ENCODE measurements at places on chromosomes 1 and 21.

GRCh38 chr1:223492044-223492443 lies 98.8 kb downstream of the CCDC185 start:
- no peak for DNase-seq

- peak; percentile 8 for DNase-seq
Measured at GRCh38 chr1:220775240-220775853, 11.4 kb upstream of the MTARC1 start.

DNA sequence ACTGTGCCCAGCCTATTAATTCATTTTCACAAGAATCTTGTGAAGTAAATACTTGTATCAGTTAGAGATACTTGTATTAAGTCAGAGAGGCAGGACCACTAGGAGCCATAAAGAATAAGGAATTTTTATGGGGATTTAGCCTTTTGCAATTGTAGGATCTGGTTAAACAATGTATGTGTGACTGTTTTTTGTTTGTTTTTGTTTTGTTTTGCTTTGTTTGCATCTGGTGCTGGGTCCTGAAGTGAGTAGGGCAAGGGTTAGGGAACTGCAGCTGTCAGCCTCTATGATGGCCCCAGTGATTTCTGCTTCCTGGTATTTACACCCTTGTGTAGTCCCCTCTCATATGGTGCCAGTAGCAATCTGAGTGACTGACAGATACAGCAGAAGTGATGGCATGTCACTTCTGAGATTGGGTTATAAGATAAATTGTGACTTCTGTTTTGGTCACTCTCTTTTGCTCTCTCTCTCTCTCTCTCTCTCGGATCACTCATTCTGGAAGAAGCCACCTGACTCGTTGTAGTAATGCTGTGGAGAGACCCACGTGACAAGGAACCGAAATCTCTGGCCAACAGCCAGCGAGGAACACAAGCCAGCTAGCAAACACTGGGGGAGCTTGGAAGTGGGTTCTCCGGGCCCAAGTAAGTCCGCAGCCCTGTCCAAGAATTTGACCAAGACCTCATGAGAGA lies 96.2 kb upstream of the MARK1 start:
- DNase-seq = no peak

GRCh38 chr1:180956028-180956640 lies 43.4 kb downstream of the KIAA1614 start:
- DNase-seq = no peak

DNA sequence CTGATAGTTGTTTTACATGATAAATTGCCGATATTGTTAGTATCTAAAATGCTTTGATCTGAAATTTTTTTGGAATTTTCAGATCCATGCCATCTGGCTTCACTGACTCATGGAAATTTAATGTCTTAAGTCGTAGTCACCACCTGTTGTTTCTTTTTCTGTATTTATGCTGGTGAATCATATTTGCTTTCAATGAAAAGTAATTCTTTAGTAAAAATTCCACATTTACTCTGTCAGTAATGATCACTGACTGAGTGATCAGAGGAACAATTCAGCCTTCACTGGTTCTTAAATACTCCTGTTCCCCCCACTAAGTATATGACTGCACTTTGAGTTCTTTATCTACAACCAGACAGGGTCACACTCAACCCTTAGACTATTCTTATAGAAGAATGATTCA lies 185.6 kb upstream of the NRIP1 start:
- peak; percentile 72 for DNase-seq

- no peak for DNase-seq
Measured at GRCh38 chr1:99786751-99787501, 20.5 kb upstream of the FRRS1 start.

- DNase-seq = peak; percentile 69
Measured at GRCh38 chr1:191729742-191730141, 428.5 kb upstream of the RGS18 start.

GRCh38 chr1:227945891-227946623 lies 1.7 kb downstream of the WNT9A start:
- peak; percentile 75 for DNase-seq

GRCh38 chr1:212410231-212410820 lies 4.4 kb downstream of the PACC1 start:
- DNase-seq = no peak

- no peak for DNase-seq
Measured at GRCh38 chr1:15931401-15931800, 44.5 kb downstream of the ZBTB17 start.

DNA sequence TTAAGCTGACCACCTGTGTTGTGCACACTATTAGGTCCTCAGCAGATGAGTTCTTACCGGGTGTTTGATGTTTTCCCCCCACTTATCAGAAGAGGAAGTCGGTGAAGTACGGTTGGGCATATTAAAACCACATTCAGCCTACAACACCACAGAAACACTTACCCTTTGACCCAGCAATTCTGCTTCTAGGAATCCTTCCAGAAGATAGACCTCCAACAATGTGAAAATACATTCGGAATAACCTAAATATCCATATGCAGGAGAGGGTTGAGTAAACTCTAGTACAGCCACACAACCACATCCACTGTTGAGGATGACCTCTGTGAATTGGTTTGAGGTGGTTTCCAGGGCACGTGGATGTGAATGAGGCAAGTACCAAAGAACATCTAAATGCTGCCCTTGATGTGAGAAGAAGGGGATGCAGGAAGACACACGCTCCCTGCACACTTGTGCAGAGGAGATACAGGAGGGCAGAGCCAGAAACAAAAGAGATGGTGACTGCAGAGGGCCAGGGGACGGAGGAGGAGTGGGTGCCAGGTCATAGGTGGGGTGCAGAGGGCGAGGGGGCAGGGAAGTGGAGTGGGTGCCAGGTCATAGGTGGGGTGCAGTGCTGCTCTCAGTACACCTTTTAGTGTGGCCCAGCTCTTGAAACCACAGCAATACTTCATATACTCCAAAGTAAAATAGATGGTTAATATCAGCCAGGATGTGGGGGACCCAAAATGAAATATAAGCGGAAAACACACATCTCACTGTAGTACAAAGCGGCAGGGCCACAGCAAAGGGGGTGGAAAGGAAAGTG lies 12.8 kb downstream of the ADARB1 start:
- no peak for DNase-seq

- DNase-seq = no peak
Measured at GRCh38 chr1:65360648-65361047, 51.3 kb downstream of the DNAJC6 start.

DNA sequence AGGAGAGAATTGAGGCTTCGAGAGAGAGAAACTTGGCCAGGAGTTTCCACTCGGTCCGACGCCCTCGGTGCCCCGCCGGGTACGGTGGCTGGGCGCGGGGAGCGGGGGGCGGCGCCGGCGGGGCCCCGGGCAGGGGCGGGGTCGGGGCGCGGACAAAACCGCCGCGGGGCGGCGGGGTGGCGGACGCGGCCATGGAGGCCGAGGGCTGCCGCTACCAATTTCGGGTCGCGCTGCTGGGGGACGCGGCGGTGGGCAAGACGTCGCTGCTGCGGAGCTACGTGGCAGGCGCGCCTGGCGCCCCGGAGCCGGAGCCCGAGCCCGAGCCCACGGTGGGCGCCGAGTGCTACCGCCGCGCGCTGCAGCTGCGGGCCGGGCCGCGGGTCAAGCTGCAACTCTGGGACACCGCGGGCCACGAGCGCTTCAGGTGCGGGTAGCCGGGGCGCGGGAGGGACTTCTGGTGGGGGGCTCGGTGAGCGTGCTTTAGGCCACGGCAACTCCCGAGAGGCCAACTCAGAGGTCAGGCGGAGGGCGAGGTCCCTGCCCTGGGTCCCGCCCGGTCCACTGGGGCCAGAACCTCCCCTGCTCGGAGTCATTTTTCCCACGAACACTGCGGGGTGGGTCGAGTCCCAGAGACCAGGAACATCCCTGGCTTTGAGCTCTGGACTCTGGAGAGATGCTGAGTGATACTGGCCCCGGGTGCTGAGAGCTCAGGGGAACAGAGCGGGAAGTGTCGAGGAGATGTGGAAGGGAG lies 431 bp downstream of the RAB42 start:
- no peak for DNase-seq

GRCh38 chr1:97632776-97633175 lies 288.1 kb downstream of the DPYD start:
- no peak for DNase-seq

GRCh38 chr1:200634261-200635122 lies 13.9 kb upstream of the KIF14 start:
- no peak for DNase-seq

GRCh38 chr1:15153184-15153841 lies at the start of gene TMEM51:
Gene TMEM51, plus strand, starts transcription at chr1:15153747. Its CDS starts 61,341 bp downstream, at chr1:15215088.
- peak; percentile 73 for DNase-seq

- no peak for DNase-seq
Measured at GRCh38 chr1:234325878-234326496, 47.3 kb upstream of the COA6 start.

- peak; percentile 47 for DNase-seq
Measured at GRCh38 chr21:41786509-41786987, 19.7 kb upstream of the RIPK4 start.

GRCh38 chr1:170134521-170134920 lies 11.2 kb upstream of the NTMT2 start:
- no peak for DNase-seq

GRCh38 chr1:89670711-89671110 lies 37.8 kb downstream of the LRRC8C start:
- no peak for DNase-seq

DNA sequence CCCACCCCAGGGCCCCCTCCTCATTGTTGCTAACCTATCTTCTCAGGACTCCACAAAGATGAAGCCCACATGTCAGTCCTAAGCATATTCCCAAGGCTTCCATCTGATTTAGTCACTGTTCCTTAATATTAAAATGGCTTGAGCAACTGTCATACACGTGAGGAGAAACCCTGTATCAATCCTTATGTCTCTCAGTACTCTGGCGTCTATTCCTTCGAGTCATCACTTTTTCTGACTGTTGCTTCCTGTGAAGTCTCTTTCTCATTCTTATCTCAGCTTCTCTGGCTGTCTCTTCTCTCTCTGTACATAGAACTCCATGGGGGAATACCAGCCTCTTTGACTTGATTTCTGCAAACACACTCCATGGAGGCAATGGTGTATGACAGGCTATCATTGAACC lies 98.4 kb downstream of the C4BPA start:
- peak; percentile 24 for DNase-seq

- no peak for DNase-seq
Measured at GRCh38 chr1:27505420-27505680, 15.4 kb upstream of the WASF2 start.

- DNase-seq = peak; percentile 62
Measured at GRCh38 chr1:68346188-68346808, 103.5 kb downstream of the RPE65 start.

DNA sequence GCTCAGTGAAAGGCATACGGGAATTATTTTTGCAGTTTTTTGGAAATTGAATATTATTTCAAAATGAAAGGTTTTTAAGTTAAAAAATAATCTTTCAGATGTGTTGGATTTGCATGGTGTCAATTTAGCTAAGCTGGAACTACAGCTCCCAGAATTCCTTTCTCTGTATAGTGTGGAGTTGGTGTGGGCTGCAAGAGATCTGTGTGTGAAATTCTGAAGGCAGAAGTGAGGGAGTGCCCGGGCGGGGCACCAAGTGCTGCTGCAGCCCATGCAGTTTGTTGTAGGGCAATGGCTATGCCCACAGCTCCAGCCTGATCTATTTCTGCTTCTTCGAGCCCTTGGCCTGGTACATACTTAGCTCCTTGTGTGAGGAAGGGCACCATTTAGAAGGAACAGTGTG lies 60.5 kb upstream of the CSF1 start:
- no peak for DNase-seq
